Fibroblast of lung (primary cell): ENCODE measurements at places on chromosomes 1 and 21. TPM values are rescaled to one million over a fixed set of nuclear protein-coding genes. Genes with fewer than 3 reads are reported as not detected.

DNA sequence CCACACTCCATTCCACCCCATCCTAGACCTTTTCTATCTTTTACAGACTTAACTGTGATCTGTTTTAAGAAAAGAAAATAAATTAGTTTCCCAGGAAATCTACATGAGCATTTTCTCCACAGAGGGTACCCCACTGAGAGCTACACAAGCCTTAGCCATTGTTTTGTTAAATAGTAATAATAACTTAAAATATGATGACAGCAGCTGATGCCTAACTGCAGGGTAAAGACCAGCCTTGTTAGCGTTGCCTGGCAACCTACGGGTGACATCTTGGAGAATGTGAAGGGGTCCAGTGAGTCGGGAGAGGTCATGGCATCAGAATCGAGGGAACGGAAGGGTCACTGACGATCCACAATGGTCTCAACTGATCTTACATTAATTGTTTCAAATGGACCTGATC lies 233.2 kb upstream of the PBX1 start:
- DNase-seq = no peak

GRCh38 chr1:32341186-32341757 lies 5.2 kb upstream of the MARCKSL1 start:
- no peak for DNase-seq

Gene C1orf122
- total RNA-seq = 24.7 and 28.1 TPM in 2 replicates

- peak; percentile 28 for DNase-seq
Observed at GRCh38 chr1:163824490-163824889, 502.7 kb downstream of the NUF2 start.

Gene KCNK2
- total RNA-seq = 2.8 and 6.4 TPM in 2 replicates

DNA sequence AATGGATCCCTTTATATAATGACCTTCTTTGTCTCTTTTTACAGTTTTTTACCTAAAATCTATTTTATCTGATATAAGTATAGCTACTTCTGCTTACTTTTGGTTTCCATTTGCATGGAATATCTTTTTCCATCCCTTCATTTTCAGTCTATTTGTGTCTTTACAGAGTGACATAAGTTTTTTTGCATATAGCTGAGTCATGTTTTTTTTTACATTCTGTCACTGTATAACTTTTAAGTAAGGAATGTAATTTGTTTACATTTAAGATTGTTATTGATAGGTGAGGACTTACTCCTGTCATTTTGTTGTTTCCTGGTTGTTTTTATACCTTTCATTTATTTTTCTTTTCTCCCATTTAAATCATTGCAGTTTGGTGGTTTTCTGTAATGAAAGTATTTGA lies 402.7 kb upstream of the ADGRL2 start:
- no peak for DNase-seq

GRCh38 chr1:938711-939489 lies 15.2 kb downstream of the SAMD11 start:
- no peak for DNase-seq

GRCh38 chr1:170168265-170168664 lies 22.5 kb downstream of the NTMT2 start:
- peak; percentile 74 for DNase-seq

Gene HSD11B1
- 20.3 and 31.5 TPM in 2 replicates for total RNA-seq

- DNase-seq = no peak
Observed at GRCh38 chr21:45415188-45415942, 10.4 kb downstream of the COL18A1 start.

DNA sequence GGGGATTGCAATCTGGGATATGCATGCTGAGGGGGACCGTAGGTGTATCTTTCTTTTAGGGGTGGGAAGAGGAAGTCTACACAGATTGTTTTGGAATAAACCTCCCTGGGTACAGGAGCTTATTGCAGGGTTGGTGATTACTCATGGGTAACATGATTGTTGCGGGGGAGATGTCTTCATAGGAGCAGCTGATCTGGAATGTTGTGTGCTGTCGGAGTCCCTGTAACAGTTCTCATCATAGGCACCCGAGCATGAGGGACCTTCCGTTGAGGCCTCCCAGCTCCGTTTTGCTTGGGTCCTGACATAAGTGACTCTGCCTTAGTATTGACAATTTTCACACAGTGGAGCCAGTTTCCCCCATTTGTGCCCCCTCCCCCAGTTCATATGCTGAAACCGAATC lies 4.2 kb upstream of the PRXL2B start:
- no peak for DNase-seq

- DNase-seq = no peak
Observed at GRCh38 chr1:226474443-226475141, 66.7 kb upstream of the PARP1 start.

GRCh38 chr1:221998781-221999180 lies 256.9 kb upstream of the DUSP10 start:
- DNase-seq = no peak

Gene ZMPSTE24
- 60.9 and 68.8 TPM in 2 replicates for total RNA-seq

DNA sequence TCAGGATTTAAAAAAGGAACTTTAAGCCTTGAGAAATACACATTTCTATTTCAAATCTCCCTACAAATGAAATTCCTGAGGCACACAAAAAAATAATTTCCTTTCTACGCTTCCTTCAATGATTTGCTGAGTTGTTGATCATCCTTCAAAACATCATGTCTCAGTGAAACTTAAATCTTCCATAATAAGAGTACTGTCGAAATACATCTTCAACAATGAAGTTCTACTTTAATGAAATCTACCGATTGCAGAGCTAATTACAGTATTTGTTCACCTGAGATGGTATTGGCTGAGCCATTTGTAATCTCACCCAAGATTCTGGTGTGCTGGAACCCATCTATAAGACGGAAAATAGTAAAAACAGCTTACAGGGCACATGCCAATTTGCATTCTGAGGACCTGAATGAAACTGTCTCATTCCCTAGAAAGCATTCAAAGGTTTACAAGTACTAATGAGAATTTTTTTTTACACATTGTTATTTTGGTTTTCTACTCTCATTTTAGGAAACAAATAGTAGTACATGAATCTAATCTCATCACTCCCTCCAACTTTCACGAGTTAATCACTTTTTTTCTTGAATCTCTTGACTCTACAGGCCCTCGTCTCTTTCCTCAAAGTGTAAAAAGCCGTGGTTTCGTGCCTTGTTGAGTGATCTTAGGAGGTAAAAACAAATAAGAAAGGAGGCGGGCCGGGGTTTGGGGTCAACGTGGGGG lies 1.1 kb downstream of the CHML start:
- peak; percentile 36 for DNase-seq

- no peak for DNase-seq
Observed at GRCh38 chr21:42337276-42337675, 13.5 kb downstream of the TFF2 start.

DNA sequence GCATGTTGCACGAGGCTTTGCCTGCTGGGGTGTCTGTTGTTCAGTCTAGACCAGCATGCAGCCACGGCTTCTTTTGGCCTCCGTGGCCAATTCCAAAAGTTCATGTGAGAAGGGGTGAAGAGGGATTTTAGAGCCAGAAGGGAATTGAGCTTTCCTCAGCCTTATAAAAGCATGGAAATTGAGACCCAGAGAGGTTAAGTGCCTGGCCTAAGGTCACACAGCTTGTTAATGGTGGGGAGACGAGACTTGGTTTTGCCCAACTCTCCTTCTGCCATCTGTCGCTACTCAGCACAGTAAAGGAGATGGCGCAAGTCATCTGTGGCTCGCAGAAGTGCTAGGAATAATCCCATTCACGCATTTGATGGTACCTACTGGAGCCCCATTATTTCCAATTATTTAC lies 25.7 kb downstream of the ZBTB18 start:
- no peak for DNase-seq

GRCh38 chr1:41794031-41794430 lies 124.7 kb downstream of the HIVEP3 start:
- no peak for DNase-seq

GRCh38 chr1:32291708-32292538 lies at the start of gene HDAC1:
HDAC1 (plus strand) TSS chr1:32292083; CDS start chr1:32292170, 87 bp downstream.
- DNase-seq = peak; percentile 90

- peak; percentile 89 for DNase-seq
Observed at GRCh38 chr1:32992489-32993323, 28.1 kb upstream of the RNF19B start.
